ENCODE measurements at places on chromosomes 4 and X. TPM values are rescaled to one million over a fixed set of nuclear protein-coding genes. Genes with fewer than 3 reads are reported as not detected.

- H3K27me3 ChIP-seq, result no peaks in the 10 kb centered on the region
- H3K4me1 ChIP-seq, result no peaks in the 10 kb centered on the region
- H3K27ac ChIP-seq, result no peak overlapping the region
- DNase-seq, result no peak
Measured at GRCh38 chr4:7013175-7013574, 30.0 kb upstream of the TADA2B start.

- no peaks in the 10 kb centered on the region for H3K27me3 ChIP-seq
- H3K4me3 ChIP-seq, result no peak overlapping the region
- no peaks in the 10 kb centered on the region for H3K36me3 ChIP-seq
- no peak overlapping the region for H3K27ac ChIP-seq
- no peaks in the 10 kb centered on the region for H3K4me1 ChIP-seq
Measured at GRCh38 chr4:74190919-74191397, 33.0 kb downstream of the MTHFD2L start.

GRCh38 chrX:15497865-15498264 lies 2.7 kb upstream of the BMX start:
- DNase-seq, result peak; percentile 69
- H3K27me3 ChIP-seq, result no peaks in the 10 kb centered on the region
- no peaks in the 10 kb centered on the region for H3K4me1 ChIP-seq

DNA sequence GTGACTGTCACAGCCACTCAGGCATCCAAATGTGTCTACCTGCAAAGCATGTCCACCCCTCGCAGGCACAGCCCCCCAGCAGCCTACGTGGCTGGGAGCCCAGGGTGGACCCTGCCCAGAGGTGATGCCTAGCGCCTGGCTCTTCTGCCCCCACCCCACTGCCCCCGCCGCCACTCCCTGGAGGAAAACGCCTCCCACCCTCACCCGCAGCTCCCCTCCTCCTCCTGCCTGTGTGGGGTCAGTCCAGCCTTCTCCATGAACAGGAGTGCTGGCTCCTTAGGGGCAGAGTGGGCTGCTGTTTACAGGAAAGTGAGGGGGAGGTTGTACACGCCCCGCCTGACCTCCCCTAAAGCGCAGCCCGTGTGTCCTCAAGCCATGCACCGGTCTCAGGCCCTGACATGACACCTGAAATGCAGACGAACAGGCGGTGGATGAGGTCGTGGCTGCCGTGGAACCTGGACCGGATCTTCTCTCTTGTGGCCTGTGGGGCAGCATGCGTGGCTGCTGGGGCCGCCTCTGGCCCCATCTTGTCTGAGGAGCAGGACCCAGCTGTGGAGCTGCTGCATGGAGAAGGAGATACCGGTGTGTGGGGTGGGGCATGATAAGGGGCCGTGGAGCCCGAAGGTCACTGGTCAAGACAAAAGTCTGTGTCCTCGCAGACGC lies 11.9 kb upstream of the MXD4 start:
- DNase-seq, result no peak
- no peaks in the 10 kb centered on the region for H3K27me3 ChIP-seq
- H3K27ac ChIP-seq, result no peak overlapping the region
- no peaks in the 10 kb centered on the region for H3K4me1 ChIP-seq
- H3K36me3 ChIP-seq, result no peaks in the 10 kb centered on the region
- H3K4me3 ChIP-seq, result no peak overlapping the region

- H3K4me1 ChIP-seq, result no peaks in the 10 kb centered on the region
- H3K27ac ChIP-seq, result no peak overlapping the region
- H3K4me3 ChIP-seq, result no peak overlapping the region
- no peaks in the 10 kb centered on the region for H3K36me3 ChIP-seq
Measured at GRCh38 chrX:15055146-15055930, 182.1 kb downstream of the MOSPD2 start.

Gene GPR82
- not detected for total RNA-seq
